ENCODE measurements at places on chromosomes 5 and 9. TPM values are rescaled to one million over a fixed set of nuclear protein-coding genes. Genes with fewer than 3 reads are reported as not detected.

MRNIP gene
- 14.4 TPM for total RNA-seq

IRX2 gene
- 2.5 TPM for total RNA-seq

GRCh38 chr5:119706049-119706448 is 76.7 kb downstream of the FAM170A start:
- no peak for DNase-seq

GRCh38 chr9:34211395-34211794 is 32.6 kb downstream of the UBAP1 start:
- DNase-seq, result no peak

DNA sequence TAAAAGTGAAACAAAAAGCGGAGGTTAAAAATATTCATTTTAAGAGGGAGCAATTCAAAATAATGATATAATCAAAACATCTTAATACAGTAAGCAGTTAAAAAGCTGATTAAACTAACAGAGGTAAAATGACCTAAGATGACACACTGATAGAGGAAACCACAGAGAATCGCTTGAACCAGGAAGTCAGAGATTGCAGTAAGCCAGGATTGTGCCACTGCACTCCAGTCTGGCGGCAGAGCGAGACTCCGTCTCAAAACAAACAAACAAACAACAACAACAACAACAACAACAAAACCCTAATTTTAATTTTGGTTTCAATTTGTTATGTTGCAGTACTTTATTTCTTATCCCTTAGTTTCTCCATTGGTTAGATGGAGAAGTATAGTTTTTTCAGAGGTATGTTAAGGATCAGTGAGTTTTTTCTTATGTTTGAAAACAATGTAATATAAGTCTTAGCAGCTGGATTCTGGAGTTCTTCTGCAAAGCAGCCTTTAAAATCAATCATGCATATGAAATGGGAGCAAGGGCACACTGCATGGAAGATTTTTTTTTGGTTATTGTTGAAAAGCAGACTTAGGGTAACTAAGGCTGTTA is 58.5 kb downstream of the MLANA start:
- DNase-seq, result no peak

DNA sequence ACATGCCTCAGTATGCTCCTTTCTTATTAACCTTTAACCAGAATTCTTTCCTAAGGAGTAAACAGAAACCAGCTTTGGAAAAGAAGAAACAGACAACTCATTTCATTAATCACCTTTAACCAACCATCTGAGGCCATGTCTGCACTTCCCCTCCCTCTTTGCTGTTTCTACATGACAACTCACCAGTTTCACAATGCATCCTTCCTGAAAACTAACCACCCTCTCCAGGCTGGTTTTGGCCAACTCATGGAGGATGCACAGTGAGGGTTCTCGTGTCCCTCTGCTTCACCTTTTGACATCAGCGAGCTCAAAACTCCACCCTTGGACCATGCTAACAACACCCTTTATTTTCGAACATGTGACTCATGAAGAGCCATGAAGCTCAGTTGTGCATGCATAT is 244.1 kb downstream of the ELAVL2 start:
- DNase-seq, result no peak

GRCh38 chr9:90420211-90420610 is 222.4 kb downstream of the DIRAS2 start:
- no peak for DNase-seq

DNA sequence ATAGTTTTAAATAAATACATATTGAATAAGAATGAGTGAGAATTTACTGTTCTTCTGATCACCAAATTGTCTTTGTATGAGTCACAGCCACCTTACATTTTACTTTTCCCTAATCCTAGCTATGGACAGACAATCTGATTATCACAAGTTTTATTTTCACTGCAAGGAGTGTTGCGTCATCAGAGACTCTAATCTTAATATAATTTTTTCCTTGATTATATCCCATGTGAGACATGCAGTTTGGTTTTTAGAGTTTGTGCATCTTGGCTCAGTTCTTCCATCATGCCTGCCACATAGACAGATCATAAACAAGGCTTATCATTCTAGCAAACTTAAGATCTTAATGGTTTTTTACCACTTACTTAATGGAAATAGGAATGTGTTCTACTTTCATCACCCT is 478.5 kb upstream of the CDH18 start:
- no peak for DNase-seq

DNA sequence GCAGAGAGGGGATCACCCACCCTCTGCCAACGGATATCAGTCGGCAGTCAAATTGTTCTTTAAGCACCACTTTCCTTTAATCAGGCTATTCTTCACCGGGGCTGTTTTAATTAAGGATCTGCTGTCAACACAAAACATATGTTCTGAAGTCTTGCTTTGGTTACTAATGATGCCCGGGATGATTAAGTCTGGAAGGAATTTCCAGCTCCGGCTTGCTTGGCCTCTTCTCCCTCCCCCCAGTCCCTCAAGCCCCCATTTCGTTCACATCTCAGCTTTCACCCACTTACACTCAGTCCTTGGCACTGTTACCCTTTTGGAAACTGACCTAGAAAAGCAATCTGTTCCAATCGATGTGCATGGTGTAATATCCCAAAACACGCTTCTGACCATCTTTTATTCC is 74.7 kb downstream of the MSX2 start:
- DNase-seq, result no peak

DNA sequence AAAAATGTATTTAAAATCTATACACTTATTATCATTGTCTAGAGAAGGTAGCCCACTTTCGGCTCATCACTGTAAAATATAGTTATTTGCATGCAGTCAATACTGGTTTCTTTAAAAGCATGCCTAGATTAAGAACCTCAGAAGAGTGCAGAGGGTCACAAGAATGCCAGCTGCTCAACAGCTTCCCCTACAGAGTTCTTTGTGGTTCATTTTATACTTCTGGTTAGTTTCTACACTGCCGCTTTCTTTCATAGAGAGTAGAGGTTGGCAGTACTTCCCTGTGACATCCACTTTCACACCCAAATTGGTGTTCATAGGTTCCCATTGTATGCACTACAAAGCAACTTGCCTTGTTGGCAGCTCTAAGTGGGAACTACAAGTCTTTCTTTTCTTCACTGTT is 137.3 kb downstream of the KIAA0825 start:
- no peak for DNase-seq

DNA sequence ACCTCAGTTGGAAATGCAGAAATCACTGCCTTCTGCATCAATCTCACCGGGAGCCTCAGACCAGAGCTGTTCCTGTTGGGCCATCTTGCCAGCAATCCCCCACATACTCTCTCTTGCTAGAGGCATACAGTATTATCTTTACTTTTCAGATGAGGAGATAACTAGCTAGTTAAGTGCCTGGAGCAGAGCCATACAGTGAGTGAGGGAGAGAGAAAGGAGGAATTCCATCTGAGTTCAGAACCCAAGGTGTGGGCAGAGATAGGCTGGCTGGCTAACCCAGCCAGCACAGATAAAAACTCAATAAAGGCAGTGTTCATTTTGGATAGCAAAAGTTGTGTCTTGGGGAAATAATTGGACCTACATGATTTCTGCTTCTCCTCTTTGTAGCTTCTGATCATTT is 268.0 kb upstream of the KIF2A start:
- no peak for DNase-seq

DNA sequence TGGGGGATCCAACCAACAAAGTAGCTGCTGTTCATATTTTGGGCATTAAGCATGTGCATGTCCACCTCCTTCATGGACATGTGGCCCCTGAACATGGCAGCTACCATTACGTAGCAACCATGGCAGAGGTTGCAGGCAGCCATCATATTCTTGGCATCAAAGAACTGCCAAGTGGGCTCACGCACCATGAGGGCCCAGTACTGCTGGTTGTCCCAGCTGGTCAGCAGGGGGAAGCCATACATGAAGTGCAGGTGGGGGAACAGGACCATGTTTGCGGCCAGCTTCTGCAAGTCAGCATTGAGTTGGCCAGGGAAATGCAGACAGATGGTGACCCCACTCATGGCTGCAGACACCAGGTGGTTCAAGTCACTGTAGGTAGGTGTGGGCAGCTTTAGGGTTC is 9.5 kb downstream of the MTAP start:
- DNase-seq, result no peak

DNA sequence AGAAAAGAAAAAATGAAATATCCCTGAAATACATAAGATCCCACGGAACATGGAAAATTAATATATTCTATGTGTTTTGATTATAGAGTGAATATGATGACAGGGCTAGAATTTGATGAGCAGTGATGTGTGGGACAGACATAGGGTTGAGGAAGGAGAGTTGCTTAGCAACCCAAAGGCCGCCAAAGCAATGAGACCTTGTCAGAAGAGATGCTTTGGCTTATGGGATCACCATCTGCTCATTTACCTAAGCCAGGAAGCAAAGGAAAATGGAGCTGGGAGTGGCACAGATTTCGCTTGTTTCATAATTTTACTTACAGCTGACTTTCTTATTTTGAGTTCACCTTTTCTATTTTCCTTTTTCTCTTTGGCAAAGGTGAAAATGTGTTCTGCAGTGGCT is 20.9 kb upstream of the HAPLN1 start:
- DNase-seq, result no peak

DNA sequence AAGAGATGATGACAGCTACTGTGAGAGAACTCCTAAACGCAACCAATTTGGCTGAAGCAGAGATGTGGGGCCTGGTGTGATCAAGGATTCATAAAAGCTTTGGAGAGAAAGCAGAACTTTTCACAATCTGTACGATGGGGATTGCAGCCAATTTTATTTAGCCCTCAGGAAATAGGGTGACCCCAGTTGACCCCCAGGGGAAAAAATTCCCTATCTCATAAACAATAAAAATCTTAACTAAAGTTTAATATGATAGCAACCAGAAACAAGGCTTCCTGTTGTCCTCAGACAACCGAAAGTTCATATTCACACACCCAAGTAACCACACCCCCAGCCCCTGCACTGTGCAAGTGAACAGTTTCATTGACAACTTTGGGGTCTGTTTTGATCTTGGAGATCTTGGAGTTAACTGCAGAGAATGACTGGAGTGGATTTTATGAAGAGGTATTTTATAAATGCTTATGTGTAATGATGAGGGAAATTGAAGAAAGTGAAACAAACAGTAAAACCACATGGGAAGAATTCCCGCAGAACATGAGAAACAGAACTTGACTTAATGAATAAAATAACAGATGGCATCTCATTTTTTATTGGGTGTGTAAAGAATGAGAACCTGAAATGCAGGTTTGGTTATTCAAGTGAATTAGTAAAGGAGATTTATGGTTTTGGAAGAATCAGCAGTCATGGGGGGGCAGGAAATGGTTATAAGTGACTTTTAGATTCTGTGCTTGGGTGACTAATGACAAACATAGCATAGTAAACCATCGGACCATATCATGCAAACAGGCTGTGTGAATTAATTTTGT is 94.5 kb downstream of the PDE4D start:
- no peak for DNase-seq

DNA sequence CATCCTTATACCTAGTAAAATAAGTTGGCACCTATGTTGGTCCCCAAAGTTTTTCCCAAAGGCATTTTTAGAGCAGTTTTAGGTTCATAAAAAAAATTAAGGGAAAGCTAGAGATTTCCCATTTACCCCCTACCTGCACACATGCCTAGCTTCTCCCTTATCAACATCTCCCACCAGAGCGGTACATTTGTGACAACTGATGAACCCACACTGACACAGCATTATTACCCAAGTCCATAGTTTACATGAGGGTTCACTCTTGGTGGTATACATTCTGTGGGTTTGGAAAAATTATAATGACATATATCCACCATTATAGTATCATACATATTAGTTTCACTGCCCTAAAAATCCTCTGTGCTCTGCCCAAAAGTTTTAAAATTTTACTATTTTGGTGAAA is 12.0 kb downstream of the RAD1 start:
- no peak for DNase-seq

- no peak for DNase-seq
These were observed 35.2 kb downstream of the NEK6 start for GRCh38 chr9:124292696-124293593.

GRCh38 chr9:14221558-14221957 is 92.4 kb downstream of the NFIB start:
- DNase-seq, result no peak

GRCh38 chr9:137028263-137029057 is 423 bp upstream of the ABCA2 start:
- DNase-seq, result peak; percentile 54

- no peak for DNase-seq
These were observed 12.8 kb upstream of the NIPAL4 start for GRCh38 chr5:157447201-157447637.

GRCh38 chr9:117307701-117308100 is 107.2 kb downstream of the ASTN2 start:
- no peak for DNase-seq

GRCh38 chr5:161481922-161482321 is 64.6 kb downstream of the GABRB2 start:
- DNase-seq, result no peak

NRG2 gene
- 4.0 TPM for total RNA-seq

Data from heart right ventricle (tissue), 16 donors.